ENCODE measurements at places on chromosomes 7 and 10. TPM values are rescaled to one million over a fixed set of nuclear protein-coding genes. Genes with fewer than 3 reads are reported as not detected.

Gene MAP3K8
- polyA plus RNA-seq: 2.4 TPM

Gene HOXA4
- 26.4 TPM for polyA plus RNA-seq

Gene CALHM3
- not detected for polyA plus RNA-seq

Gene NPC1L1
- polyA plus RNA-seq: 0.04 TPM

Gene SPDYE16
- polyA plus RNA-seq: 2.7 TPM

Gene CFAP58
- 0.37 TPM for polyA plus RNA-seq

Gene GIMAP5
- polyA plus RNA-seq: 7.7 TPM

Gene SPDYE2B
- 2.7 TPM for polyA plus RNA-seq

Gene LAMB4
- 0.46 TPM for polyA plus RNA-seq

Measured in forelimb muscle (tissue), 1 donor.